ENCODE measurements at places on chromosomes 1 and 21. TPM values are rescaled to one million over a fixed set of nuclear protein-coding genes. Genes with fewer than 3 reads are reported as not detected.

GRCh38 chr1:218027152-218027551, 257.9 kb upstream of the RRP15 start:
- DNase-seq = no peak

GRCh38 chr1:63248216-63248615, 74.2 kb upstream of the FOXD3 start:
- DNase-seq = no peak

GRCh38 chr1:206792939-206793607, 20.8 kb upstream of the IL10 start:
- no peak for DNase-seq

DNA sequence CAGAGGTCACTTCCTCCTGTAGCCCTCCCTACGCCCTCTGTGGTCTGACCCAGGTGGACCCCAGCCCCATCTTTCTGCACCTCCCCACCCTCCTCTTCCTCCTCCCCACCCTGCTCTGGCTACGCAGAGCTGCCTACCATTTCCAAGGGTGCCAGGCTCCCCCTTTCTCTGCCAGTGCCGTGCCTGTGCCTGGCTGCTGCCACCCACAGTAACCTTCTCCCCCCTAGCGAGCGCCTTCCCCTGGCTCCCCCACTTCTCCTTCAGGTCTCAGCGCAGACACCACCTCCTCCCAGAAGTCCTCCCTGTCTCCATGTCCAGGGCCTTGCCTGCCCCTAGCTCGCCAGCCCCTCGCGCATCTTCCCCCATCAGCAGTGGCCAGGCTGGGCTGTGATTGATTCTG, 471.5 kb downstream of the PTPRU start:
- no peak for DNase-seq

CELA2B gene
- total RNA-seq = 0.83 TPM

PRKAA2 gene
- 0.40 TPM for total RNA-seq
